Naive thymus-derived CD8-positive, alpha-beta T cell (primary cell): ENCODE measurements at places on chromosomes 6 and 20.

DNA sequence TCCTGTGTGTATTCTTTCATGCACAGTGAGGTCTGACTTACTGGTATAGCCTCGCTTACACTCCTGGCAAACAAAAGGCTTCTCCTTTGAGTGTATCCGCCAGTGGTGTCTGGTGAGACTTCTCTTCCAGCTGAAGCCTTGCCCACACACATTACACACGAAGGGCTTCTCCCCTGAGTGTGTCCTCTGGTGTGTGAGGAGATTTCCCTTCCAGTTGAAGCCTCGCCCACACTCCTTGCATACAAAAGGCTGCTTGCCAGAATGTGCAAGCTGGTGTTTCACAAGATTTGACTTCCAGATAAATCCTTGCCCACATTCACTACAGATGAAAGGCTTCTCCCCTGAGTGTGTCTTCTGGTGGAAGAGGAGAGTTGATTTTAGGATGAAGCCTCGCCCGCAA, 21.5 kb downstream of the ZNF337 start:
- peak overlapping the region; percentile 64 for H3K27ac ChIP-seq
- H3K4me1 ChIP-seq = peaks cover 22% of the 10 kb centered on the region
- peaks cover 49% of the 10 kb centered on the region for H3K36me3 ChIP-seq

DNA sequence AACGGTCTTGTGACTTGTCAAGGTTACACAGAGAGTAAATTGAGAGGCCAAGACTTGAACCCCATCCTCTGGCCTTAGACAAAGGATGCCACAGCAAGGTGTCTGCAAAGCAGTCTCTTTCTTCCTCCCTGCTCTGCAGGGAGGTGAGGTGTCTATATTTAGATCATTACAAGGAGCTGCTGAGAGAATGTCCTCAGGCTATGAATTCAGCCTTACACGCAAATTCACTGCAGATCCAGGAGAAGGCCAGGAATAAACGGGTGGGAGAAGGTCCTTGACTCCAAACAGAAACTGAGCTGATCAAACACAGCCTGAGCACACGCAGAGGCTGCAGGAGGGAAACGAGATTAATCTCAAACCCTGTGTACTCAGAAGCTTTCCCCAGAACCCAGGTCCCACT, 48.6 kb upstream of the PTPRT start:
- no peak overlapping the region for H3K27ac ChIP-seq
- no peak overlapping the region for H3K4me3 ChIP-seq
- no peaks in the 10 kb centered on the region for H3K36me3 ChIP-seq
- DNase-seq = no peak

DNA sequence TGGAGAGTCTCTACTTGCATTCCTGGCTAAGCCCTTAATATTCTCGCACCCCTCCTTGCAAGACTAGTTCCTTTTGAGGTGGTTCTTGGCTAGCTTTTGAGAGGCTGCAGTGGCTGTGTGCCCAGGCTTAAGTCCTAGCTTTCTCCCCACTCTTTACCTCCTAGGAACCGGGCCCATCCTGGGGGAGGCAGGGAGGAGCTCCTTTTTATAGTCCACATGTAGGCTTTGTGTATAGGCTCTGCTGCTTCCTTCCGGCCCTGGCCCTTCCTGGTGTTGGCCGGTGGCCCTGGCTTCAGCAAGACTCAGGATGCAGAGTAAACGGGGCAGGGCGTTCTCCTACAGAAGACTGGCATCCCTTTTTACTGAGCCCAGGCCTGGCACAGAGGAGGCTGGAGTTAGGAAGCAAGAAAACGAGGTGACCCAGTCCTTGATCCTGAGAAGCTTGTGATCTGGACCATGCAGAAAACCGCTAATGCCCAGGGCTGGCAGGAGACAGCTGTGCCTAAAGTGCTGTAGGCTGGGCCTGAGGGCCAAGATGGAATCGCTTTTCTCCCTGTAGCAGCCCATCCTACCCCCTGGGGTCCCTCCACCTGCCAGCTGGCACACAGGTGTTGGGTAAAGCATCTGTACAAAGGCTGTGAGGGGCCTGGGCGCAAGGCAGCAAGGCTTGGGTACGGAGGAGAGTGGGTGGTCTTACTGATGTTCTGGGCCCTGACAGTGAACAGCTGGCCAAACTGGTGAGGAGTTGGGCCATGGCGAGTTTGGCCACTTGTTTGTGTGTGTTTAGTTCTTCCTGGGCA, 8.7 kb downstream of the PLCG1 start:
- H3K4me1 ChIP-seq = peaks cover 100% of the 10 kb centered on the region
- peak overlapping the region; percentile 89 for H3K27ac ChIP-seq
- H3K4me3 ChIP-seq = peak overlapping the region; percentile 91
- DNase-seq = no peak
- no peaks in the 10 kb centered on the region for H3K36me3 ChIP-seq
- no peaks in the 10 kb centered on the region for H3K27me3 ChIP-seq

DNA sequence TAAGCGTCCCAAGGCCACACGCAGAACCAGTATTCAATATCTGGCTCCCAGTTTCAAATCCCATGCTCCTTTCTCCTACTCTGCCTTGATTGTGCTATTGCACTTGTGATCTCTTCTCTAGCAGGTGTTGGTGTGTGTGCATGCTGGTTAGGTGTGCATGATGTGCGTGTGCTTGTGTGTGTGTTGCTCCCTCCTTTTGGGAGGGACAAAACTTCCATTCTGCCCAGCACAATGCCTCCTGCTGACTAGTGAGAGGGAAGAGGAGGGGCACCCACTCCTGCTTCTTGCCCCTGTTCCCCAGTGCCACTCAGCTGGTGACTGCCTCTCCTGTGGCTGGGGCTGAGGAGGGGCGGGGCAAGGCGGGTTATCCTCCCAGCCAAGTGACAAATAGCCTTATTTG, 19.7 kb downstream of the CD40 start:
- H3K4me3 ChIP-seq = no peak overlapping the region
- DNase-seq = no peak
- no peaks in the 10 kb centered on the region for H3K36me3 ChIP-seq
- H3K27ac ChIP-seq = no peak overlapping the region
- H3K4me1 ChIP-seq = peaks cover 2% of the 10 kb centered on the region
- peaks cover 62% of the 10 kb centered on the region for H3K27me3 ChIP-seq

DNA sequence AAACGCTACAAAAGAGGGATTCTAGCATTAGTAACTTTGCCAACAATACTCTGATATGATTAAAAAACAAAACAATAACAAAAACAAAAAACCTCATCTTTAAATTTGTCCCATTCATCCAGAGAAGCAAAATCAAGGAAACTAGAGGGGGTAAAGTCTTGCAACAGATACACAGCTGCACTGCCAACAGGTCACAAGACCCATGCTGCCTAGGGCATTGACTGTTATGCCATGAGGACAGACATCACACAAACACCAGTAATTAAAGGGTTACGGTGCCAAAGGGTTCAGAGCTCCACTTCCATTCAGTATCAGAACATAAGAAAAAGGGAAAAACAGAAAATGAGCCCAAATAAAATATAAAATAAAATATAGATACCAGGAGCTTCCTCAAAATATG, 1.6 kb downstream of the TBC1D20 start:
- H3K4me1 ChIP-seq = peaks cover 49% of the 10 kb centered on the region
- DNase-seq = no peak
- no peaks in the 10 kb centered on the region for H3K36me3 ChIP-seq
- no peaks in the 10 kb centered on the region for H3K27me3 ChIP-seq
